Cortex of kidney (tissue), 1 donor: ENCODE measurements at places on chromosomes 16 and 17.

DNA sequence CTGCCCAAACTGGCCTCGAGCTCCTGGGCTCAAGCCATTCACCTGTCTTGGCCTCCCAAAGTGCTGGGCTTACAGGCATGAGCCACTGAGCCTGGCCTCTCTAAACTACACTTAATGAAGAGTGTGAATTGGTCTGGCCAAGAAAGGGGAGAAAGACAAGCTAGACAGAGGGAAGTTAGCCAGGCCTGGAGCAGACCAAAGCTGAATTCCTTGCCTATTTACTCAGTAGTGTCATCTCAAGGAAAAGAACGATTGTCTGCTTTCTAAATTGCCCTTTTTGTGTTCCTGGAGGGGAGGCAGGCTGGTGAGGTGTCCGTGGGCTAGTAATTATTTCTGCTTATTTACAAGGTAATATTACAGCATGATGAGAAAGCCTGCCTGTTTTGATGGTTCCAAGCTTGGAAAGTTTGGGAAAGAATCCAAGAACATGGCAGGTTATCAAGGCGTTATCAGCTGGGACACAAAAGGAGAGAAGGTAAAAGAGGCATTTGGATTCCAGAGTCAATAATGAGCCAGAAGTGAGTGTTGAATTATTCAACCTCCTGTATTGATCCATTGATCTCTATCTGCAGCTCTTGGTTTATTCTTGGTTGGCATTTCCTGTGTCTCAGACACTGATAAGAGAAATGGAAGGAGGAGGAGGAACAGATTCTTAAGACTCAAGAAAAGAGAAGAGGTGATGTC is 6.3 kb upstream of the CBFB start:
- no peak for DNase-seq

DNA sequence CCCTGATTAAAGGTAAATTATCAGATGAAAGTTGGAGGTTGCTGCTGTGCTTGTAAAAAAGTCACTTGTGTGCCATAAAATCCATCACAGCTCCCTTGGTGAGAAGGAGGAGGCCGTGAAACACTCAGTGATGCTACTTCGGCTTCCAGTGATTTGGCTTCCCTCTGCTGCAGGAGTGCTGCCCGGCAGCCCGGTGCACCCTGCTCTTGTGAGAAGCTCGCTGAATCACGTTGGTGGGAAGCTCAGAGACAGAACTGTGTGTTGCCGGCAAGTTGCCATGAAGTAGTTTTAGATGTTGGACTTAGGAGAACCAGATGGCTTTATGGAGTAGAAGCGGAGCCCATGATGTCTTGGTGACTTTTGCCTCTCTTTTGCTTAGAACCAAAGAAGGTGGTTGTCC is 33.3 kb downstream of the MSI2 start:
- no peak for DNase-seq

DNA sequence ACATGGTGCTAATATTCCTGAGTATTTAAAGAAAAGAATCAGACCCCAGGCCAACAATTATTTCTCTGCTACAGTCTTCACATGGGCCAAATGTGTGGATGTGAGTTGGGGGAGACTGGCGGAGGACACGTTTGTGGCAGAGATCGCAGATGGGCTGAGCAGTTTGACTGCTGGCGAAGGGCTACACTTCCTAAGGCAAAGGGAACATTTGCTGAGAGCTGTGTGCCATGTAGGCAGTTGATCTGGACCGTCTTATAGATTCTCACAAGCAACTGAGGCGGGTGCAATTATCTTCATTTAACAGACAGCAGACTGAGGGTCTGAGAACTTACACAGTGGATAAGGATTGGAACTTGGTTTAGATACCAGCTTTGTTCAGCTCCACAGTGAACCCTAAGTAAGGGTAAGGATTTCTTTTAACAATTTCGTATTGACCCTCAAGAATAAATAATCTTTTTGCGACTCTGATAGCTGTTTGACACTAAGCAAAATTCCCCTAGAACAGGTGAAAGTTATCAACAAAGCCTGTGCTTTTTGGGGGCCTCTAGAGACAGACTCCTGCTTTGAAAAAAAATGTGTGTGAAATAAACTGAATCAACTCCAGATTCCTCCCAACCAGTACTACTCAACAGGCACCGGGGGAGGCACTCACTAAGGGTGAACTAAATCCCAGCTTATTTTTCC is 55.3 kb downstream of the TBX4 start:
- DNase-seq: no peak

- DNase-seq: no peak
Observed at GRCh38 chr17:34006126-34006525, 249.0 kb upstream of the CCL2 start.

DNA sequence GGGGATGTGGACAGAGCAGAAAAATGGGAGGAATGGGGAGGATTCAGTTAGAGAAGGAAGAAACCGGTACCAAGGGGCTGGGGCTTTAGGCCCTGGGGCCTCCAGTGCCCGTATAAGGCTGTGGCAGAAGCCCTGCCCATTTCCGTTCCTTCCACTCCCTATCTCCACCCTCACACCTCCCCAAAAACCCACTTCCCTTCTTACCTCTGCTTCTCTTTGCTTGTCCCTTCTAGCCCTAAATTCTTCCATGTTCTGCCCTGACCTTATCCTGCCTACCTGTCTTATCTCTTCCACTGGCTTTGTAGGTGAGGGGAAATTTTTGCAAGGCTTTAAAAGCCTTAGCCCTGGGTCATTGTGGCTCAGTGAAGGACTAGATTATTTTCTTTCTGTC is 4.1 kb downstream of the RNF167 start:
- no peak for DNase-seq

DNA sequence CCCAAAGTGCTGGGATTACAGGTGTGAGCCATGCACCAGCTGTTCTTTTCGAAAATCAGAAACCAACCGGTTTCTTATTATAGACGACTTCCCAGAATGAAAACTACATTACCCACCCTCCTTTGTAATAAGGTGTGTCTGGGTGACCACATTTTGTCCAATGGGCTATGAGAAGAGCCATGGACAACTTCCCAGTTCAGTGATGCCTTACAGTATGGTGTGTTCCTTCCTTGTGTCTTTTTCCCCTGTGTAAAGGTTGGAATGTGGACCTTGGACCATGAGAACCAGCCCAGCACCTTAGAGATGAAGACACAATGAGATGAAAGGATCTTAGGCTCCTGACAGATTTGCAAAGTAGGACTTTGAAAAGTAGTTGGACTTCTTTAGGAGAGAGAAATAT is 85.0 kb upstream of the ATF7IP2 start:
- DNase-seq: no peak
